ENCODE measurements at places on chromosomes 4 and X.

DNA sequence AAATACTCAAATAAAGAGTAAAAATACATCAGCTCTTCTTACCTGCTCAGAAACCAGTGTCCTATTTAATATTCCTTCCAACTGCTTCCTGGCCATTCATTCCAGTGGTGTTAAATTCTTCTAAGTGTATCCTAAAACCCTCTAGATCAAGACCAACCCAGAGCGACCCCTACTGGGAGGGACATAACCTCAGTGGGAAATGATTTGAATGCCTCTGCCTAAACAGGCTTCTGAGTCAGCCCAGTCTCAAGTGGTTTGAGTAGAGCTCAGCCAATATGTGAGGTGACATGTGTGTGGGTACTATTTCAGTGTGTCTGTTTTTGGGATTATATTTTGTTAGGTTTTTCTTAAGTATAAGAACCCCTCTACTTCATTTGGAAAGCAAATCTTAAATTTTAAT lies 133.6 kb upstream of the ARHGEF9 start:
- no peak for DNase-seq

GRCh38 chr4:140344101-140344500 lies 29.3 kb upstream of the SCOC start:
- no peak for DNase-seq

DNA sequence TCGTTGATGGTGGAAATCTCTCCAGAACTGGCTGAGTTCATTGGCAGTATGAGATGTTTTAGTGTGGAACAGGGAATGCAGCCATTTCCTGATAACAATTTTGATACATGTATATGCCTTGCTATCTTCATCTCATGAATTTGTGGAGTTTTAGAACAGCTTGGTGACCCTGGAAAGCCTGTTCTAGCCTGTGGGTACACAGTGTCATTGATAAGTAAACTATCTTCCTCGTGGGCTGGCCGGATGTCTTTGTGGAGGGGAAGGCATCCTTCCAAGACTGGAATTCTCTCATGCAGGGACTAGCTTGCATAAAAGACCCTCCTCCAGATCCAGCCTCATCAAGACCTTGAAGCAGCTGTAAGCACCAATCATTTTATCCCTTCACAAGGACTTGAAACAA lies 40.2 kb upstream of the NUDT10 start:
- no peak for DNase-seq

DNA sequence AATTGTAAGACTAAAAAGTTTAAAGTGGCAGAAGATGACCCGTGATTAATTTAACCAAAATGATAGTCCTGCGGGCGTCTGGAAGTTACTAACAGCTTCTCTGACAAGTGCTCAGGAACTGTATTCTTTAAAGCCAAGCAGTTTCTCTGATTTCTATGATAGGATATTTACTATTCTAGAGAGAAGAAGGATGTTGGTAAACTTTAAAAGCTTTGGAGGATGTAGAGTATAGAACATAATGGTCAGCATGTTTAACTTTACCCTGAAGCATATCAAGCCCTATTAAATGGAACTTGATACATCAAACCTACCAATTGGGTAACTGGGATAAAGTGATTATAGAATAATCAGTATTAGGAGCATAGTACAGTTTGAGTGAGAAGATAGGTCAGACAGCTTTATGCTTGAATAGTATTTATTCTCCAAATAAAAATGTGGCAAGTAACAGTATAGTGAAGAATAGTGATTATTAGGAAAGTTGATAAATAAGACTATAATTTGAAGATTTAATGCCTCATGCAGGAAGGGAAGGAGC lies 1.8 kb downstream of the STIM2 start:
- no peak for DNase-seq

GRCh38 chrX:96435378-96436035 lies 249.1 kb upstream of the DIAPH2 start:
- DNase-seq: no peak

DNA sequence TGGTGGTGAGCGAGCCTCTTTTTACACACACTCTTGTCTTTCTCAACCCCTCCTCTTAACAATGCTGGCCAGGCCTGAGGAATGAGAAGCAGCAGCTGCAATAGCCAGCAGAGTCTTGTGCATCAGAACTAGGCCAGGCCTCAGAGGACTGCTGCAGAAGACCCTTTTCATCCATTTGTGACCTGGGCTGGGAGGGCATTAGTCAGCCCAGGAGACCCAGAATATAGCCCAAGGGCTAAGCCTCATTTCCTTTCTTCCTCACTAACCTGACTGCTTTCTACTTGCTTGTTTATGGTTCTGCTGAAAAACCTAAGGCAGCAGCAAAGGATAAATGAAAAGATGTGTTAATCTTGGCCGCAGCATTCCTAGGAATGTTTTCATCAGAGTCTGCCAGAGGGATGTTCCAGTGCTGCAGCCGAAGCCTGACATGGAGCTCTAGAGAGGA lies 254.7 kb upstream of the AR start:
- DNase-seq: no peak

GRCh38 chr4:104848597-104849225 lies 298.0 kb upstream of the TET2 start:
- DNase-seq: no peak

GRCh38 chr4:94006932-94007331 lies 178.4 kb downstream of the ATOH1 start:
- DNase-seq: no peak

GRCh38 chrX:77442728-77443127 lies 4.5 kb upstream of the FGF16 start:
- DNase-seq: no peak

GRCh38 chrX:22818061-22818460 lies 181.7 kb upstream of the DDX53 start:
- no peak for DNase-seq

DNA sequence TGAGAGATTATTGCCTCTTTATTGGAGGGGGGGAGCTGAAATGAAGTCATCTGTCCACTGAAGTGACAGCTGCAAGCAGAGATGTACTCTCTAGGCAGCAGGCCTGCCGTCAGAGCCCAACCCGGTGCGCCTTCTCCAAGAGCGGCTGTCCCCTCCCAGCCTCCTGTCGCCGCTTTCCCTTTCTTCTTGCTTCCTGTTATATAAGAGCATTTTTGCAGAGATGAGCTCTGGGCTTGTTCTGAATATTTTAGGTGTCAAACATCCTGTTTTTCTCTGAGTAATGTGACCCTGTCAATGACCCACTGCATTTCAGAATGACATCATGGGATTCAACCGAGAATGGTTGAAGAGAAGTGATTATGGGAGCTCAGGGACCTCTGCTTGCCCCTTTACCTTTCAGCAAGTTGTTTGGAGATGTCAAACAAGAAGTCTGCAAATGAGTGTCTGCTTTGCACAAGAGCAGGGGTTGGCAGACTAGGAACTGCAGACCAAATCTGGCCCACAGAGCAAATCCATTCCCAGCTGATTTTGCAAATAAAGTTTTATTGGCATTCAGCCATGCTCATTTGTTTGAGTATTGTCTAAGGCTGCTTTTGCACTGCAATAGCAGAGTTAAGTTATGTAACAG lies 79.9 kb downstream of the SLC9A6 start:
- no peak for DNase-seq

DNA sequence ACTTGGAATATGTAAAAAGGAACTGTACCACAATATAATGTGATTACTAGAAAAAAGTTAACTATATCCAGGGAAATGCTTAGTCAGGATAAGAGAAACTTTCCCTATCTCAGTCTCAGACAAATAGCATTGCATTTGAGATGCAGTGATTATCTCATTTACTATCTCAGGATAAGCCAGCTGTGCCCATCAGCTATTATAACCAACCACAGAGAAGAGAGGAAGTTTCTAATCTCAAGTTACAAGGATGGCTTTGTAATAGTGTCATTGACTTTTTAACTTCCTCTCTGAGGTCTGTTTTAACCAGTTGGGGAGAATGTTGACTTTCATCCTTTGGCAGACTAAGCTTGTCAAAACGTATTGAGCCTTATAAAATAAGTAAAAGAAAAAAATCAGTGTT lies 56.5 kb downstream of the SNX25 start:
- no peak for DNase-seq

Measured in stimulated activated CD4-positive, alpha-beta T cell treated with anti-CD3 and anti-CD28 coated beads, Interleukin-1b, Interleukin-23, amount 100 ng/mL, for 1 hour (primary cell).